Activated CD4-positive, alpha-beta T cell treated with anti-CD3 and anti-CD28 coated beads for 36 hours (primary cell): ENCODE measurements at places on chromosomes 12 and 14.

GRCh38 chr12:64008596-64008995 lies 164.1 kb downstream of the SRGAP1 start:
- no peaks in the 10 kb centered on the region for H3K27me3 ChIP-seq
- no peak for DNase-seq
- H3K36me3 ChIP-seq, result no peaks in the 10 kb centered on the region
- H3K4me3 ChIP-seq, result no peak overlapping the region
- H3K27ac ChIP-seq, result no peak overlapping the region
- no peaks in the 10 kb centered on the region for H3K4me1 ChIP-seq

DNA sequence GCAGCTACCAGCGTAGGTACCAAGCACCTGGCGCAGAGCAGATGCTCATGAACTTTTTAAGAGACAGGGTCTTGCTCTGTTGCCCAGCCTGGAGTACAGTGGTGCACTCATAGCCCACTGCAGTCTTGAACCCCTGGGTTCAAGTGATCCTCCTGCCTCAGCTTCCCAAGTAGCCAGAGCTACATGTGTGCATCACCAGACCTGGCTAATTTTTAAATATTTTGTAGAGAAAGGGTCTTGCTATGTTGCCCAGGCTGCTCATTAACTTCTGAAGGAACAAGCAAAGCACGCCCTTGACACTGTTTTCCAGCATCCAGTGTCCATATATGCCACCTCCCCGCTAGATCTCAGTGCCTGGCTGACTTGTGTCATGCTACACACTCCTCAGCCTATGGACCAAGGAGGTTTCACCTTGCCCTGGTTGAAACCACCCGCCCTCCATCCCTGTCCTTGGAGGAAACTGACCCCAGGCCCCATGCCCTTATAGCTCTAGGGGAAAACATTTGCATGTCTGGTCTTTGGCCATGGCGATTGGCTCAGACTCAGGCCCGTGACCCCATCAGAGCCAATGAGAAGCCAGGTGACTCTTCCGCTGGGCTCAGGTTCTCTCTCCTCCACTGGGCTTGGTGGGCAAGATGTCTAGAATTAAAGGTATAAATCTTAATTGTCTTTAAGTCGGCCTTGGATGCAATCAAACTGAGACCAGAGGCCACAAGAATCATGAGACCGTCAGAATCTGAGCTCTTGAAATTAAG lies 26.3 kb downstream of the TESC start:
- no peak overlapping the region for H3K27ac ChIP-seq
- no peaks in the 10 kb centered on the region for H3K27me3 ChIP-seq
- H3K4me3 ChIP-seq, result no peak overlapping the region

GRCh38 chr14:75981426-75982265 lies at the start of gene TGFB3:
Gene TGFB3 (minus strand): TSS chr14:75981995. CDS start chr14:75980893, 1,102 bp downstream.
- peak; percentile 74 for DNase-seq
- H3K27ac ChIP-seq, result peak within 1 kb of the TSS; percentile 78
- no peaks in the 10 kb centered on the region for H3K36me3 ChIP-seq
- peak within 1 kb of the TSS; percentile 67 for H3K4me3 ChIP-seq

GRCh38 chr12:572532-572899 lies 90.7 kb downstream of the NINJ2 start:
- H3K4me3 ChIP-seq, result no peak overlapping the region
- H3K27ac ChIP-seq, result peak overlapping the region; percentile 60
- DNase-seq, result peak; percentile 48
- peaks cover 59% of the 10 kb centered on the region for H3K4me1 ChIP-seq
- no peaks in the 10 kb centered on the region for H3K36me3 ChIP-seq
- no peaks in the 10 kb centered on the region for H3K27me3 ChIP-seq

DNA sequence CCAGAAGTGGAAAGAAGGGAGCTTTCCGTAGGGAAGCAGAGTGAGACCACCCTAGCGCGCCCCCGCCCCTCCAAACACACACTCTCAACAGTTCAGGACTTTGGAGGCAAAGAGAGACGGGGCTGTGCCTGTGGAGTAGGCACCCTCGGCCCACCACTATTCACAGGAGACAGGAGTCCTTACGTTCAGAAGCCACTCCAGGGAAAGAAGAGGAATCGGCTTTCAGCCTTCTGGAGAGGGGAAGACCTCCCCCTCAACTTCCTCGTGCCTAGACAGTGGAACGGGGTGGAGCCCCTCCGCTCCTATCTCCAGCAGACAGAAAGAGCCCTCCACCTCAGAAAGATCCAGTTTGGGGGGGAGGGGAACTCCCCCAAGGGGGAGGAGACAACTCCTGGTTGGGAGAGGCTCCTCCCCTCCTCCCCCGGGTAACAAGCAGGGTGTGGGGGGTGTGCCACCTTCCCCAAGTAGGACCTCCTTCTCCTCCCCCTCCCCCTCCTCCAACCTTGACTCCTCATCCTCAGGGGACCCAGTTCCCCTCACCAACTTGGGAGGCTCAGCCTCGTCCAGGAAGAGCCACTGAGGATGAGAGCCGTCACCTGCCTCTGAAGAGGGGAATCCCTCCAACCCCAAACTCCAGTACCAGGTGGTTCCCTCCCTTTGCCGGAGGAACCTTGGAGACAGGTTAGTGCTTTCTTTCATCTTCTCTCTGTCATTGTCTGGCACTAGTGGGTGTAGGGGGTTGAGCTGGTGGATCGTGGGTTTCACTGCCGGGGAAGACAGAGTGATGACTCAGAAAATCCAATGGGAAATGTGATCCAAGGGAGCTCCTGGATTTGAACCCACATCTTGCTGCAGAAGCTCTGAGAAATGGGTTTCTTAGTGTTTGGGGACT lies 883 bp downstream of the FOXJ2 start:
- peaks cover 5% of the 10 kb centered on the region for H3K36me3 ChIP-seq
- H3K4me3 ChIP-seq, result peak overlapping the region; percentile 84
- peaks cover 55% of the 10 kb centered on the region for H3K4me1 ChIP-seq
- H3K27me3 ChIP-seq, result no peaks in the 10 kb centered on the region
- peak; percentile 66 for DNase-seq
- H3K27ac ChIP-seq, result peak overlapping the region; percentile 84

GRCh38 chr12:13128291-13128965 lies 25.0 kb upstream of the GSG1 start:
- H3K27me3 ChIP-seq, result peaks cover 4% of the 10 kb centered on the region
- no peaks in the 10 kb centered on the region for H3K36me3 ChIP-seq
- no peak overlapping the region for H3K27ac ChIP-seq
- no peaks in the 10 kb centered on the region for H3K4me1 ChIP-seq
- no peak for DNase-seq

GRCh38 chr14:57812741-57813140 lies 53.2 kb downstream of the SLC35F4 start:
- H3K36me3 ChIP-seq, result no peaks in the 10 kb centered on the region
- no peak for DNase-seq
- H3K27ac ChIP-seq, result no peak overlapping the region

DNA sequence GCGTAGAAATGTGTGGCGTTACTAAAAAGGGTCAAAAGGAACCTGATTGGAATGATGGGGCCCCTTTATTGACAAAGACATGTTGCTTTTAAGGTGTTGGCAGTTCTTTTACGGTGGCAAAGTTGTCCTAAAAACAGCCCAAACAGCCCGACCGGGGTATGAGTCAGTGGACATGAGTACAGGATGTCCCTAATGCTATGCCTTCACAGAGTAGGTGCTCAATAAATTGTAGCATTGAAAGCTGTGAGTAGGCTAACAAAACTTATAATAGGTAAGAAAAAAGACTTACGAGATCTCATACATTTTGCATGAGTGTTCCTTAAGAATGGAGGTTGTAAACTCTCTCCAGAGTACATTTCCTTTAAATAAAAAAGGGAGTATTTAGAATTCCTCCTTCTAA lies 2.6 kb downstream of the ELK3 start:
- DNase-seq, result no peak
- peaks cover 11% of the 10 kb centered on the region for H3K36me3 ChIP-seq
- H3K4me3 ChIP-seq, result peak overlapping the region; percentile 97
- no peaks in the 10 kb centered on the region for H3K27me3 ChIP-seq
- H3K27ac ChIP-seq, result peak overlapping the region; percentile 100
- peaks cover 70% of the 10 kb centered on the region for H3K4me1 ChIP-seq

DNA sequence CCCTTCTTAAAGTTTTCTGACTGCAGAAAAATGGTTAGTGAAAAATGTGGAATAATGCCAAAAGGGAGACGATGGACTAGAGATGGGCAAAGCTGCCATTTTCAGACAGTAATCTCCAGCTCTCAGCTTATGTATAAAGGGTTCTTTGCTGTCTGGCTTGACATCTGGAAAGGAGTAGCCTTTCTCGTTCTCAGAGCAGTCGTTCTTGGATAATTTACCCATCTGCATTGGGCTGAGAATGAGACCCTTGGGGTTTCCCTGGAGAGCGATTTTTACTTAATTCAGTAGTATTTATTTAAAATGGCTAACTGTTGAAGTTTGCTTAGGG lies 1.2 kb downstream of the NUDT4 start:
- H3K36me3 ChIP-seq, result peaks cover 16% of the 10 kb centered on the region
- peak overlapping the region; percentile 99 for H3K27ac ChIP-seq
- H3K4me3 ChIP-seq, result peak overlapping the region; percentile 98

- H3K4me1 ChIP-seq, result no peaks in the 10 kb centered on the region
- no peak overlapping the region for H3K4me3 ChIP-seq
- H3K36me3 ChIP-seq, result no peaks in the 10 kb centered on the region
- no peak for DNase-seq
These were observed 19.1 kb downstream of the BBOF1 start for GRCh38 chr14:74038020-74038859.

GRCh38 chr14:35965400-35965799 lies 139.3 kb downstream of the BRMS1L start:
- H3K27ac ChIP-seq, result no peak overlapping the region
- H3K4me3 ChIP-seq, result no peak overlapping the region
- no peak for DNase-seq

- H3K4me3 ChIP-seq, result no peak overlapping the region
- no peaks in the 10 kb centered on the region for H3K36me3 ChIP-seq
- H3K4me1 ChIP-seq, result no peaks in the 10 kb centered on the region
- H3K27me3 ChIP-seq, result peaks cover 3% of the 10 kb centered on the region
- DNase-seq, result no peak
These were observed 58.9 kb upstream of the KITLG start for GRCh38 chr12:88638966-88639760.

- peak overlapping the region; percentile 72 for H3K27ac ChIP-seq
- H3K4me1 ChIP-seq, result peaks cover 42% of the 10 kb centered on the region
- peaks cover 12% of the 10 kb centered on the region for H3K36me3 ChIP-seq
- H3K4me3 ChIP-seq, result peak overlapping the region; percentile 93
- DNase-seq, result no peak
These were observed 1.2 kb upstream of the SLC11A2 start for GRCh38 chr12:51027342-51027835.

DNA sequence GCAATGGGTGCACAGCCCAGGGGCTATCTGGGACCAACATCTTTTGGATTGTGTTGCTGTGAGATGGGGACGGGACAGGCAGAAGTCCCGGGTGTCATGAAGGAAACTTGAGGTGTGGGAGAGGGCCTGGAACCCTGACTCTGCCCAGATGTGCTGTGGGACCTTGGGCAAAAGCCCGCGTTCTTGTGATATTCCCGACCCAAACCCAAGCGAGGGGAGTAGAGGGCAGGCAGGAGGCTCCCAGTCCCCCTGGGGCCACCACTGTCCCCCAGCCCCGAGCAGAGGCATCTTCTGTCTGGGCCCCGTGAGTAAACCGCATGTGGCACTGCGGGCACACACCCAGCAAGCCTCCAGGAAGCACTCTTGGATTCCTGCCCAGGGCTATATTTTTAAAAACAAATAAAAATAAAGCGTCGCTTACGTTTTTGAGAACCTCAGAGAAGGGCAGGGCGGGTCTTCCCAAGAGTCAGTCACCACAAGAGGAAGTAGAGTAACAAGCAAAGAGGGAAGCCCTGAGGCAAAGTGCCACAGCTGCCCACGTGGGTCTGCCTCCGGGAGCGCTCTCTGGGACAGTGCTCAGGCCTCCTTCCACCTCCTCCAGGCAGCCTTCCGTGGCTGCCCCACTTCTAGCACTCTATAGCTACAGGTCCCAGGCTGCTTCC lies 39.5 kb downstream of the BEGAIN start:
- peaks cover 18% of the 10 kb centered on the region for H3K4me1 ChIP-seq
- H3K27me3 ChIP-seq, result no peaks in the 10 kb centered on the region
- peak overlapping the region; percentile 69 for H3K4me3 ChIP-seq
- DNase-seq, result peak; percentile 28
- no peaks in the 10 kb centered on the region for H3K36me3 ChIP-seq

GRCh38 chr14:105248368-105249181 lies at the start of gene BTBD6:
Gene BTBD6 (plus strand): TSS chr14:105248533. CDS start chr14:105248712, 179 bp downstream.
- peak within 1 kb of the TSS; percentile 74 for H3K4me3 ChIP-seq
- peaks cover 15% of the 10 kb centered on the region for H3K4me1 ChIP-seq
- DNase-seq, result peak; percentile 93
- H3K36me3 ChIP-seq, result peaks cover 25% of the 10 kb centered on the region

- H3K36me3 ChIP-seq, result peaks cover 4% of the 10 kb centered on the region
- peak; percentile 42 for DNase-seq
- H3K4me1 ChIP-seq, result peaks cover 73% of the 10 kb centered on the region
These were observed 1197.9 kb downstream of the VRK1 start for GRCh38 chr14:97995038-97995437.

GRCh38 chr12:42705863-42706262 lies 116.3 kb upstream of the PRICKLE1 start:
- no peak overlapping the region for H3K27ac ChIP-seq
- H3K4me1 ChIP-seq, result no peaks in the 10 kb centered on the region
- no peaks in the 10 kb centered on the region for H3K36me3 ChIP-seq
- no peak for DNase-seq
- H3K27me3 ChIP-seq, result peaks cover 2% of the 10 kb centered on the region

- DNase-seq, result no peak
- H3K4me3 ChIP-seq, result no peak overlapping the region
- H3K4me1 ChIP-seq, result peaks cover 23% of the 10 kb centered on the region
- no peaks in the 10 kb centered on the region for H3K27me3 ChIP-seq
- no peak overlapping the region for H3K27ac ChIP-seq
These were observed 37.8 kb upstream of the ITPR2 start for GRCh38 chr12:26870491-26871419.

- no peak overlapping the region for H3K4me3 ChIP-seq
- no peak for DNase-seq
- H3K4me1 ChIP-seq, result no peaks in the 10 kb centered on the region
- no peaks in the 10 kb centered on the region for H3K27me3 ChIP-seq
These were observed 268.5 kb downstream of the ALG10B start for GRCh38 chr12:38585086-38585485.

GRCh38 chr14:96086032-96086431 lies 46.9 kb downstream of the C14orf132 start:
- no peak for DNase-seq
- H3K4me1 ChIP-seq, result peaks cover 4% of the 10 kb centered on the region
- H3K27ac ChIP-seq, result no peak overlapping the region
- H3K4me3 ChIP-seq, result no peak overlapping the region

DNA sequence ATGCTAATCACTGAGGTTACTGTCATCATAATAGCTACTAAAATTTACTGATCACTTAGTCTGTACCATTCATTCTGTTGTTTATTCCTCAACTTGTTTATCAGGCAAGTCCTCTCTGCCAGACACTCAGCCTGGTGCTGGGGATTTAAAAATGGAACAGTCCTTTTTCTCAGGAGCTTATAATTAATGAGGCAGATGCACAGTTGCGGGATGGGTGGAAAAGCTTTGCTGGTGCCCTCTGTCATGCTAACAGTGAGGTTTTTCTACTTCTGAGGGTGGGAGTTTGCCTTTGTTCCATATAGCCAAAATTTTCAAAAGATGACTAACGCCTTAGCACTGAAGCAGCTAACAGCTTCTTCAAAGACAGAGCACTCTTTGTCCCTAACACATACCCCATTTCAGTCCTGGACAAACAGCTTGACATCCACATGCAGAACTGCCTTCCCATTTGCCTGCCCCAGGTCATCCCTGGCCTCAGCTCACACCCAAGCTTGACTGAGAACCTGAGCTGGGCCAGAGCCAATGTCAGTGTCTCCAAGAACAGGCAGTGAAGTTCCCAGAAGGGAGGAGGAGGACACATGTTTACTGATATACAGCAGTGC lies 30.8 kb upstream of the HSPB8 start:
- no peak overlapping the region for H3K27ac ChIP-seq
- peaks cover 13% of the 10 kb centered on the region for H3K27me3 ChIP-seq
- DNase-seq, result no peak
- H3K4me3 ChIP-seq, result no peak overlapping the region
- no peaks in the 10 kb centered on the region for H3K4me1 ChIP-seq
- no peaks in the 10 kb centered on the region for H3K36me3 ChIP-seq
